ENCODE measurements at places on chromosomes 3 and 15. TPM values are rescaled to one million over a fixed set of nuclear protein-coding genes. Genes with fewer than 3 reads are reported as not detected.

GRM2 gene
- total RNA-seq, result 0.41 TPM

RYR3 gene
- 0.08 TPM for total RNA-seq

CNTN3 gene
- 1.2 TPM for total RNA-seq

ILDR1 gene
- 0.33 TPM for total RNA-seq

ISLR2 gene
- total RNA-seq, result 2.6 TPM

SNTN gene
- not detected for total RNA-seq

HGD gene
- 0.49 TPM for total RNA-seq

GRCh38 chr3:141235661-141236171 is 4.1 kb downstream of the PXYLP1 start:
- H3K4me1 ChIP-seq, result peaks cover 81% of the 10 kb centered on the region
- no peak overlapping the region for H3K4me3 ChIP-seq
- H3K27ac ChIP-seq, result peak overlapping the region; percentile 49
- H3K36me3 ChIP-seq, result peaks cover 6% of the 10 kb centered on the region

DNA sequence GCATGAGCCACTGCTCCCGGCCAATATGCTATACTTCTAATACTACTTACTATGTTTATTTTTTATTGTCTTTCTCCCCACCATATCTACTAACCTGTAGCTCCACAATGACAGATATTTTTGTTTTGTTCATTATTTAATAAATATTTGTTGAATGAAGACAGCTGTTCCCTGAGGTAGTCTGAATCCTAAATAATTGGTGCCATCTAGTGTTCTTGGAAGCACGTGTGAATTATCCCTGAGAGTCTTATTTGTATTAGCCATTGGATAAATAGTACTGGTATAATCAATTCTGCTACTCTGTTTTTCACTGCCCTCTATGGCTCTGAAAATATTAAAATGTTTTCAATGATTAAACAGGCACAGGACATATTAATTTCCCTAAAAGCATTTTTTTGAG is 5.6 kb upstream of the APPL1 start:
- peaks cover 5% of the 10 kb centered on the region for H3K4me1 ChIP-seq
- H3K4me3 ChIP-seq, result no peak overlapping the region
- H3K27me3 ChIP-seq, result no peaks in the 10 kb centered on the region
- DNase-seq, result no peak

- no peaks in the 10 kb centered on the region for H3K27me3 ChIP-seq
- peaks cover 32% of the 10 kb centered on the region for H3K36me3 ChIP-seq
- H3K27ac ChIP-seq, result no peak overlapping the region
Measured at GRCh38 chr3:32483772-32484171, 18.9 kb downstream of the CMTM6 start.

Measured in left ventricle myocardium inferior (tissue), 1 donor.